Esophagus muscularis mucosa (tissue), 4 donors: ENCODE measurements at places on chromosomes 7 and 10. TPM values are rescaled to one million over a fixed set of nuclear protein-coding genes. Genes with fewer than 3 reads are reported as not detected.

Gene DOCK1
- 55.8 TPM for total RNA-seq

GRCh38 chr7:104862719-104863118, 151.3 kb upstream of the KMT2E start:
- DNase-seq: no peak

GRCh38 chr10:71969929-71970328, 5.7 kb downstream of the CHST3 start:
- no peak for DNase-seq

GRCh38 chr7:425794-426188, 93.9 kb downstream of the PDGFA start:
- no peak for DNase-seq

GRCh38 chr7:139798892-139799291, 21.1 kb upstream of the HIPK2 start:
- no peak for DNase-seq

DNA sequence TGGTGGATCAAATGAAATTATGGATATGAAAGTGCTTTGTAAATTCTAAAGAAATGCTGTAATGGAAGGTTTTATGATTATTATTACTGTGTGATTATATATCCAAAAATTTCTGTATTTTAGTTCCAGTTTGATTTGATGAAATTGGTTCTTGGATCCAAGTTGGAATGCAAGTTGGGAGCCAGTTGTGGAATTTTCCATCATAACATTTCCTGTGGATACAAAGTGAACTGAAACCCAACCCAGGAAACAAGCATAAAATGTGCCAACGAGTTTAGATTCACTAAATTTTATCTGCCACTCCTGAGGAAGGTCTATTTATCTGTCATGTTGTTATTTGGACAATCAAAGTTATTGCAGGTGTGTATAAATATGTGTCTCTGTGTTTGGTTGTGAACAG, 131.4 kb upstream of the MDFIC start:
- DNase-seq: no peak

DNA sequence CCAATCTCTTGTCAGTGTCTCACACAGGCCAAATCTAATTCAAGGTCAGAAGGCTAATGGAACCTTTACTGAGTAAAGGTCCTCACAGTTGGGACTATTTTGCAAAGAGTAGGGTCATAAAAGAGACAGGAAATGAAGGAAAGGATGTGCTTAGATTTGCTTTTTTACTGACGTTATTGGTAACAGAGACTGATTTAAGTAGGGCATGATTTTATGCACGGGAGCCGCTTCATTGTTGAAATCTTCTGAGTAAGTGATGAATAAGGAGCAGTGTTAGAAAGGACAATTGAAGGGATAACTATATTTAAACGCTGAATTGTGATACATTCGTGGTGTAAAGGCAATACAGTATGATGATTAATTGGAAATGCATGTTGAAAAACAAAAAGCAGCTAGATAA, 261.5 kb downstream of the MALRD1 start:
- no peak for DNase-seq

DNA sequence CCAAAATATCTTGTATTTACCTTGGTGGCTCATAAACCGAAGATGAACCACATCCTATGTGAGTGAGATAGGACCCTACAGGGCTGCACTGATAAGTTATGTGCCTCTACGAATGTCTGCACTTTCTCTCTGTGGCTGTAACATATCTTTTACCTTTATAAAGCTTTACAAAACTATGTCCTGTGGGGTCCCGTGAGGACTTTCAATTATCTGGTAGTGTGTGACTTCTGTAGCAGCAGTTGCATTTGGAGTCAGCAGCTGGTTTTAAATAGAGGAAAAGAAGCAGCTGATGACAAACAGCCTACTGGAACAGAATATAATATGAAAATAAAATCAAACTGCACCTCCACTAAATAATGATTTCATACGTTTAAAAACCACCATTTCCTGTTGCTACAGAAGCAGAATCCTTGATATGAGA, 222.4 kb upstream of the GNAI1 start:
- DNase-seq: no peak

GRCh38 chr7:74656441-74656836, 1.1 kb upstream of the GTF2I start:
- DNase-seq: no peak
